Sciatic nerve (tissue), 2 donors: ENCODE measurements at places on chromosomes 2 and 18. TPM values are rescaled to one million over a fixed set of nuclear protein-coding genes. Genes with fewer than 3 reads are reported as not detected.

SDC1 gene
- 0.98 TPM for total RNA-seq

LIMS2 gene
- 194 TPM for total RNA-seq

- no peak for DNase-seq
Measured at GRCh38 chr18:2451556-2451955, 119.7 kb downstream of the METTL4 start.

DNA sequence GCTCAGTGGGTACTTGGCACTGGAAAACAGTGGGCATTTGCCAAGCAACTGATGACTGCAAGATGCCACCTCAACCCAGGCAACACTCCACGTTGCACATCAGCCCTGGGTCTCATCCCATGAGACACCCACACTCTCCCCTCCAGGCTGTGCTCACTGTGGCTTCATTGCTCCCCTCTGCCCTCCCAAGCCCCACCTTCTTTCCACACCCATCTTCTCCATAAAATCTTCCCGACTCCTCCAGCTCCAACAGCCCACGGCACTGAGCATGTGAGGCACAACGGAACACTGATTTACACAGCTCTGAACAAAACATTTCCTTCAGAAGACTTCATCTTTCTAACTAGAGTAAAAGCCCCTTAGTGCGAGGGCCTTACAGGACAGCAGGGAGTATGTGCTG, 117.8 kb upstream of the ACAA2 start:
- no peak for DNase-seq

GKN2 gene
- total RNA-seq = not detected

RAB10 gene
- 104 TPM for total RNA-seq

TDRD15 gene
- 0.13 TPM for total RNA-seq

DNA sequence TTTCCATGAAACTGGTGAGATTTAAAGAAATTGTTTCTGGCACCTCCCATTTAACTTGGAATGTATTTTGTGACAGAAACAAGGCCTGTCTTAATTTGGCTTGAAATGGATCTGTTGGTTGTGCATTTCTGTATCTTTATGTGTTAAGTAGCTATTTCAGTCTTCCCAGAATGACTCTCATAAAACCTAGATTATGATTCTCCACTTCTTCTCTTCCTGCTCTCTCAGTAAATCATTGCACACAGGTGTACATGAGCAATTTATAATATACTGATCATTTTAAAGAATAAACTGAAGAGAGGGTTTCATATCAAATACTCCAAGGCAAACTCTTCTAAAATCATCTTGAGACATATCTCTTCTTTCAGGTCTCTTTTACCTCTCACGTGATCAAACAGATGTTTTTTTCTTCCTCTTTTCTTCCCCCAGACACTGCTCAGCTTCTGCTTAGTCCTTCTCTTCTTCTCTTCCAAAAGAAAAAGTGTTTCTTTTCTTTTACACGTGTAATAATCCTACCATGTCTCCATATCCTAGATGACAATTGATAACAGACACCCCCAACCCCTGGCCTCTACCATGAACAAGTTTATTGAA, 112.0 kb downstream of the PPP1R1C start:
- DNase-seq = no peak

DNA sequence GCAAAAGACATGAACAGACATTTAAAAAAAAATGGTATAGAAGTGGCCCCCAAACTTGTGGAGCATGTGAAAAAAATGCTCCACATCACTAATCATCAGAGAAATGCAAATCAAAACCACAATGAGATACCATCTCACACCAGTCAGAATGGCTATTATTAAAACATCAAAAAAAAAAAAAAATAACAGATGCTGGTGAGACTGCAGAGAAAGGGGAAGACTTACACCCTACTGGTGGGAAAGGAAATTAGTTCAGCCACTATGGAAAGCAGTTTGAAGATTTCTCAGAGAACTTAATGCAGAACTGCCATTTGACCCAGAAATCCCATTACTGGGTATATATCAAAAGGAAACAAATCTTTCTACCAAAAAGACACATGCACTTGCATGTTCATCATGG, 164.8 kb downstream of the RIT2 start:
- DNase-seq = no peak

GCG gene
- not detected for total RNA-seq

MBD1 gene
- 63.9 TPM for total RNA-seq

- DNase-seq = no peak
Measured at GRCh38 chr2:174749793-174750192, 14.5 kb downstream of the CHRNA1 start.

DNA sequence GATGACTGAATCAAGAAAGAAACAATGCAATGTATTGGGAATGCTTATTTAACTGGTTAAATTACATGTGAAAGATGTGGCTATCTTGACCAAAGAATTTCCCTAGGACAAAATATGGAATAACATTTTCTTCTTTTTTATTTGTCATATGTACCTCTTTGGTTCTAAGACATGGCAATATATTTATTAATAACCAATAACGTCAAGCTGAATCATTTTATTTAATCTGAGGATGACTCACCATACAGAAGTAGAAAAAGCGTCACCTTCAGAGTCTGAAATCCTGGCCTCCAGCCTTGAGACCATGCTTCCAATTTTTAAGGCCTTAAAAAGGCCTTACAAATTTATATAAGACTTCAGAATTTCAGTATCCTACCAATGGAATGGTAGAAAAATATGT, 1464.9 kb downstream of the SUCLG1 start:
- no peak for DNase-seq
